Psoas muscle (tissue), 8 donors: ENCODE measurements at places on chromosomes 16 and 17. TPM values are rescaled to one million over a fixed set of nuclear protein-coding genes. Genes with fewer than 3 reads are reported as not detected.
A peak's percentile ranks its signal among the peaks of the same experiment; 100 is the strongest.

DNA sequence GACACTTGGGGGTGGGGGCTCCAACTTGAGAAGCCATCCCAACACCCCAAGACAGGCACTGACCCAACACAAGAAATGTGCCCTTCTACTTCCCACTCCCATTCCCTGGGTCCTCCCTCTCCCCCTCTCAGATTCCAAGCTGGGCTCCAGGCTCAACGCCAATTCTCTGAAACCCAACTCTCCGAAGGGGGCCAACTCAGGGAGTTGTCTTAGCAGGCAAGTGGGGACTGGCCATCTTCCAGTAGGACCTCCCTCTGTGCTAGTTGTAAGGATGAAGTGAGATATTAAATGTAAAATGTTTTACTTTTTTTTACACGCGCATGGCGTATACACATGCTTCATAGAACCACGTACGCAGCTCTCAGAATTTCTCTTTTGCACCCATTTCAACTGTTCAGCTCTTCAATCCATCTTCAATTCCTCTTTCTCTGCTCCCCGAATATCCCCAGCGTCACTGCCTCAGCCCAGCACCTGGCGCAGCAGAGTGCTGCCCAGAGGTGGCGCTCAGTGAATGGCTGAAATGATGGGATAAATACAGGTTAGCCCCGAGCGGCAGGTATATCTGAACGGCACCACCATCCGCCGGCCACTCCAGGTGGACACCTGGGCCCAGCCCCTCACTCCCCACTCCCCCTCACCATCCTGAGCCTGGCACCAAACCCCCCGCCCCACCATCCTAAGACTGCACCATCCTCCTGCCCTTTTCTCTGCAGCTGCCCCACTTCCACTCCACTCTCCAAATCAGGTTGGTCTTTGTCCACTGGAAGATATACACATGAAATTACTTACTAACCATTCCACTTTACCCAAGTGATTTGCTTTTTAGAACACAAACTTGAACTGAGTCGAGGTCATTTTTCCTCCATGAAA lies 43.9 kb upstream of the TNRC6C start:
- no peak for DNase-seq

DNA sequence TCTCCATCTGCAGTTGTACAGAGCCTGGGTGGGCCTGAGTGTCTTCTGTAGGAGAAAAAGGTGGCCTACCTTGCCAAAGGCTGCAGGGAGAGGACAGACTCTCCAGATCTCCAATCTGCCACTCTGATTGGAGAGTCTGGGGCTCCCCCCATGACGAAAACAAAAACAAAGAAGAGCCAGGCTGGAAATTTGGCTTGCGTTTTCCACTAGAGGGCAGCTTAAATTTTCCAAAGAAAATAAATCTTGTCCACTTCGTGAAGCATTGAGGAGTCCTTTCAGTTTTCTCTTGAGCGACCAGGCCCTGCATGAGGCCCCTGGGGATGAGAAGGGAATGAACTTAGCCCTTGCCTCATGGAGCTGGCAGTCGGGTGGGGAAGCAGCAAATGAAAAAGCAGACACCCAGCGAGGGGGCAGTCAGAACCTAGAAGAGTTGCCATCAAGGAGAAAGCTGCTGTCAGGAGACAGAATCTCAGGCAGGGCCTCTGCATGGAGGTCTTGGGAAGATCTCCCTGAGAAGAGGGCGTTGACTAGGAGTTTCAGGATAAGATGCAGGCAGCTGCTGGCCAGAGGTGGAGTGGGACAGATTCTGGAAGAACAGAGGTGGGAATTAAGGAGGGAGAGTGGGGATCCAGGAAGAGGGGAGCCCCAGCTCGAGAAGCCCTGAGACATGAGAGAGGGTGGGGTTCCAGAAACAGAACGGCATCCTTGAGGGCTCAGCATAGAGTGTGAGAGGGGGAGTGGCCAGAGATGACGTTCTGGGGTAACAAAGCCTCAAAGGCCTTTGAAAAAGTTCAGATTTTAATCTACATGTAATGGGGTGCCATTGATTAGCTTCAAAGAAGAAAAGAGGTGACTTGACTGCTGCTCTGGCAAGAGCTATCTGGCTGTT lies 8.4 kb upstream of the SHCBP1 start:
- no peak for DNase-seq

- DNase-seq = peak; percentile 61
Measured at GRCh38 chr16:50699326-50700159, 6.1 kb downstream of the NOD2 start.

Gene PRRT2
- 0.22 TPM for total RNA-seq

Gene HSD17B1
- total RNA-seq = 1.2 TPM

Gene PYDC1
- not detected for total RNA-seq

Gene CDH8
- total RNA-seq = 0.58 TPM
